ENCODE measurements at places on chromosomes 6 and 20.

DNA sequence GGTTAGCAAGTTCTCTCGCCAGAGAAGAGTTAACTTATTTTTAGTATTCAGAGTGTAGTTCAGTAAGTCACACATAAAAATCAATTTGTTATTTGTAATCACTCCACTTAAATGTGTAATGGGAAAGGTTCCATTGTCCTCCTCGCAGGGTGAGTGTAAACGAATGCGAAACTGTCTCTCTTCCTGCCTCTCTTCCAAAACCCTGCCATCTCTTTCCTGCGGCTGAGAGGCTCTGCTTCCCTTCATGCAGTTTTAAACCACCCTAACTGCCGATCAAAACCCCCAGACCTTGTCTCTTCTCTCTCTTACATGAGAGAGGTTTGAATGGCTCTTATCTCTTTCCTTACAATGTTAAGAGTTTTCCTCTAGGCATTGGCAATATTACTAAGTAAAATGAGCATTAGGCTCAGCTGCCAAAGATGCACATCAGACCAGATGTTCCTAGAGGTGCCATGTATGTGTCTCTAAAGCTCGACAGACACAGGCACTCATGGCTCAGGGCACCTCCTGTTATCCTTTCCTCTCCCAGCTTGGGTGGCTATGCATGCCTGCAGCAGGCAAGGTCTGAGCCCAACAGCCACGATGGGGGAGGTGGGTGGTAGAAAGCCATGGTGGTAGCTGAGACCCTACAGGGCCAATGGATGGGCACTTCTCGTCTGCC is 91.2 kb downstream of the JARID2 start:
- no peak for DNase-seq

- no peak for DNase-seq
Observed at GRCh38 chr20:37642246-37642645, 51.6 kb upstream of the CTNNBL1 start.

DNA sequence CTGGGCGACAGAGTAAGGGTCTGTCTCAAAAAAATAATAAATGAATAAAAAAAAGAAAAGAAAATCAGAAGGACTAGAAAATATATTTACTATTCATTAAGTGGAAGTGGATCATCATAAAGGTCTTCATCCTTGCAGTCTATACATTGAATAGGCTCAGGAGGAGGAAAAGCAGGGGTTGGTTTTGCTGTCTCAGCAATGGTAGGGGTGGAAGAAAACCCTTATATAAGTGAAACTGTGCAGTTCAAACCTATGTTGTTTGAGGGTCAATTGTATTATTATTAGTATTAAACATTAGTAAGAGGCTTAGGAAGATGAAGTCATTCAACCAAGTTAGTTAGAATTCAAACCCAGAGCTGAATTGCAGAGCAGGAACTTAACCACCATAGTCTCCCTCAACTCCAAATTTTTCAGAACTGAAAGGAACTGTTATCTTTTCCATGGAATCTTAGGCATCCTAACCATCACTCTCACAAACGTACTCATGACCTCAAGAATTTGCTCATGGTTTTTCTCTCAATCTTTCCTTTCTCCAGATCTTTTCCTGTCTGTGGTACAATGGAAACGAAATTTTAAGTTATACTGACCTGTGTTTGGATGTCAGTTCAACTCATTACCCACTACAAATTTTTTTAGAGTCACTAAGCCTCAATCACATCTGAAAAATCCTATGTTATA is 7.7 kb upstream of the SMIM13 start:
- DNase-seq: no peak

- DNase-seq: no peak
Observed at GRCh38 chr6:147841547-147842148, 333.2 kb downstream of the SAMD5 start.

DNA sequence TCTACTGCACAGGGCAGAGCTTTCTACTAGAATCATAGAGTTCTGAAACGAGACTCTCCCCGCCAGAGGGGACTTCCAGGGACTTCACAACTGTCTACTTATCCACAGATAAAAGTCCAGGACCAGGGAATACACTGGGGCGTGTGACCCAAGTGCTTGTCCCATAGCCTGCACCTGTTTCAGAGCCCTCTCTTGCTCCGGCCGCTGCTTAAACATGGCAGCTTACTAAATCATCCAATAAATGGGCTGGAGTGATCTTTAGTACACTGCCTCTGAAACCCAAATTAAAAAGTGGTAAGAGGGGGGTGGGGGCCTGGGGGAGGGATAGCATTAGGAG is 8.9 kb upstream of the RAB44 start:
- no peak for DNase-seq

- DNase-seq: no peak
Observed at GRCh38 chr6:131840936-131841583, 33.2 kb downstream of the ENPP1 start.

- DNase-seq: no peak
Observed at GRCh38 chr6:36025260-36025931, 955 bp upstream of the SLC26A8 start.

GRCh38 chr20:4171538-4172116 is 156.3 kb upstream of the RNF24 start:
- DNase-seq: no peak

GRCh38 chr6:36823421-36824096 is 15.7 kb downstream of the CPNE5 start:
- DNase-seq: no peak

DNA sequence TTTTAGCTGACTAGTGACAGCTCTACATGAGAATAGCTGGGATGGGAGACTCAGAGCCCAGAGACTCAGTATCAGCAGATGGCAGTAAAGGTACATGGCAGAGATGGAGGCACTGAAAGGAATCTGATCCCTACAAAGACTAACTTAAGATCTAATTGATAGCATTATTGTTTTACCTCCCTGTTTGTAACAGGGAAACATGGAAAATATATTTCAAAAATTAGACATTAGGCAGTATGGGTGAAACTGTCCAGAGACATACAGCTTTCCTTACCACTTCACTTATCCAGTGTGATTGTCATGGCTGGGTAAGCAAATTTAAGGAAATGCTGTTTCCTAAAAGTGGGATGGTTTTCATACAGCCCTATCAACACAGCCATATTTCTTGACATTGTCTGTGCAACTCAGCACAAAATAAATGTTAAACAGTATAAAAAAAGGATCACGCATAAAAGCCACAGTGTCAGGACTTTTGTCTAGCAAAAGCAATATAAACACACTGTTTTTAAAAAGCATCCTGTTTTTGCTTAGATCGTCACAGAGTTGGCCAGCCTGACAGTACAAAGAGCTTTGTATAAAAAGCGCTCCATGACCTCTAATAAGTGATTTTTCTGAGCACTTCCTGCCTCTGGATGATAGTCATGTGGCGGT is 376.9 kb downstream of the PHF3 start:
- peak; percentile 40 for DNase-seq

DNA sequence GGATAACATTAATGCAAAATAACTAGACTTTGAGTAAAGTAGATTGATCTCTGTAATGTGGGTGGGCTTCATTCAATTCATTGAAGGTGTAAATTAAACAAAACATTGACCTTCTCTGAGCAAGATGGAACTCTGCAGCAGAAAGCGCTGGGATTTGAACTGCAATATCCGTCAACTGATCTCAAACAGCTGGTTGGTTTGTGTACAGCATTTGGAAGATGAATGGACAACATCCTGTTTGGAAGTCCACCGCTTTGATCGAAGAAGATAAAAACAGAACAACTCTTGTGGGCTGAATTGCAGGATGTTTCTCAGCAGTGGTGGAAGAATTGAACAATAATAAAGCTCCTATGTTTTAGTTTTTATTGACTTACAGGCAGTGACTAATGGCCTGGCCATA is 20.6 kb downstream of the HLA-C start:
- no peak for DNase-seq

DNA sequence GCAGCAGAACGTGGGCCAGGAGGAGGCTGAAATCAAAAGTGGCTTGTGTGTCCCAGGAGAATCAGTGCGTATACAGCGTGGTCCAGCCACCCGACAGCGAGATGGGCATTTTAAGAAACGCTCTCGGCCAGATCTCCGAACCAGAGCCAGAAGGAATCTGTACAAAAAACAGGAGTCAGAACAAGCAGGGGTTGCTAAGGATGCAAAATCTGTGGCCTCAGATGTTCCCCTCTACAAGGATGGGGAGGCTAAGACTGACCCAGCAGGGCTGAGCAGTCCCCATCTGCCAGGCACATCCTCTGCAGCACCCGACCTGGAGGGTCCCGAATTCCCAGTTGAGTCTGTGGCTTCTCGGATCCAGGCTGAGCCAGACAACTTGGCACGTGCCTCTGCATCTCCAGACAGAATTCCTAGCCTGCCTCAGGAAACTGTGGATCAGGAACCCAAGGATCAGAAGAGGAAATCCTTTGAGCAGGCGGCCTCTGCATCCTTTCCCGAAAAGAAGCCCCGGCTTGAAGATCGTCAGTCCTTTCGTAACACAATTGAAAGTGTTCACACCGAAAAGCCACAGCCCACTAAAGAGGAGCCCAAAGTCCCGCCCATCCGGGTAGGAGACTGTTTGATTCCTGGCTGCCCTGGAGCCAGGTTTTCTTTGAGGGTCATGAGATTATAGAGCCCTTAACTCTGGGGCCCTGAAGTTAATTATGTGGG is 75.3 kb downstream of the ASXL1 start:
- DNase-seq: no peak
